ENCODE measurements at places on chromosomes 5 and 9.

GRCh38 chr5:6545036-6545693 is 87.7 kb downstream of the NSUN2 start:
- DNase-seq, result no peak

GRCh38 chr5:15932066-15932465 is 247.5 kb downstream of the MARCHF11 start:
- DNase-seq, result no peak

DNA sequence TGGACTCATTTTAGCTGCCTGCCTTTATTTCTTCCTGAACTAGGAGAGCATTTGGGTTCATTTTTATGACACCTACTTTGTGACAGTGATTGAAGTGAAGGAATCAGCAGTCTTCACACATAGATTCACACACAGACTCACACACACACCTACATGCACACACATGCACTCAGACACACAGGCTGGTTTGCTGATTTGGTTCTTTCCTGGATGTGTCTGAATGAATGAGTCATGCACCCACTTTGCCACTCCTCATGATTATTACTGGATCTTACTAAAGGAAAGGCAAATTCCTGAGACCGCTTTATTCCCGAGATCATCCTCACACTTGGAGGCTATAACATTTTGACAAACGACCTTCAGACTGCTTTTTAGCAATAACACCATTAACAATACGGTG is 529.5 kb downstream of the AGTPBP1 start:
- DNase-seq, result no peak

DNA sequence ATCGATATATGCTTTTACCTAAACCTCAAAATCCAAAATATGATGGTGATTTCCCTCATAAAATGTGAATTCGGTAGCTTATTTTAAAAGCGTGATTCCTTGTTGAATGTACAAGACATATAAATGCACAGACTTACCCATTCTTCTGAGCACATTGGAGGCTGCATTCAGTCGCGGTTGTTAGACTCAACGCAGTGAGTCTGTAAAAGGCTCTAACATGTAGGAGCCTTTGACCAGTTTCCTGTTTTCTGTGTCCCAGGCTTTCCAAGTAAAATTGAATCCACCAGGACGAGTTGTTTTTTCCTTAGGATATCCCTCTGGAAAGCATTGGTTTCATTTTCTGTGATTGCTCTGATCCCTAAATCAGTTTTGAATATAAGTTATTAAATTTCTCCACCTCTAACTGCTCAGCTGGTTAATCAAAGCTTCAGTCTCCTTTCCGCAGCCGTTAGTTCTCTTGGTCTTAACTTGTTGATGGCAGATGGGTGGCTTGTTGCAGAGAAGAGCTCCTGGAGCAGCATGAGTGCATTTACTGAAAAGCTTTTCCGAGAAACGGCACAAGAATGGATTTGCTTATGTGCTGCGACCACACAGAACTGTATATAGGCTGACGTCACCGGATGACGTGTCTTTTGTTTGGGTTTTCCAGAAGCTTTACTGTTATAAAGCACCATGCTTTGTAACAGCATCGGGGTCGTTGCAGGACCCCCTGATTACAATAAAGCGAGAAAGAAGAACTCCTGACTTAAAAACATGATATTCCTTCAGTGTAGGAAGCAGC is at the start of gene LRRTM2:
Gene LRRTM2 (minus strand): TSS at position 565 of the 781 bp plus-strand sequence. CDS start 424 bp downstream, at position 141.
- DNase-seq, result peak; percentile 50

DNA sequence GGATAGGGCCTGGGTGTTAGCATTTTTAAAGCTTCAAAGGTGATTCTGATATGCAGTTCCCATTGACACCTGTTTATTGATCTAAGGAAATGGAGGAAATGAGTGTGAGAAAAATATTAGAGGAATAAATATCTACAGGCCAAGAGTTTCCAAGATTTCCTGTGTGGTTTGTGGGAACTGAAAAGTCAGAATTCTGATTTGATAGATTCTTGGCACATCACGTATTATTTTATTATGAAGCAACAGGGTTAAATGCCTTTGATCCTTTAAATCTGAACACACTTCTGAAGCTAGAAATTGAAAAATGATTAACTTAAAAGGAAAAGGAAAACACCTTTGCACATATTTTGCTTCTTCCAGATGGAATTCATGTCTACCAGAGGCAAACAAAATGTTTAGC is 113.7 kb downstream of the CD180 start:
- DNase-seq, result no peak

DNA sequence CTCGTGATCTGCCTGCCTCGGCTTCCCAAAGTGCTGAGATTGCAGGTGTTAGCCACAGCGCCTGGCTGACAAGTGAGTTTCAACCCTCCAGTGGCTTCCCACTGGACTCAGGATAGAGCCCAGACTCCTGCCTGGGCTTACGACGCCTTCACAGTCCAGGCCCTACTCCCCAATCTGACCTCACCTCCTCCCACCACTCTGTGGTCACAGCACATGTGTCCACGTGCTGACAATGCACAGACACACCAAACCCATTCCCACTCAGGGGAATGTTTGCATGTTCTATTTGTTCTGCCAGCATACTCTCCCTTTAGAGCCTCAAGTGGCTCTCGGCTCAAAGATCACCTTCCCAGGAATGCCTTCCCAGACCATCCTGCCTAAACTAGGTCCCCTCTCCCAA is 31.1 kb upstream of the TRIM14 start:
- no peak for DNase-seq

GRCh38 chr5:135526924-135527323 is 8.8 kb downstream of the NEUROG1 start:
- DNase-seq, result no peak

- no peak for DNase-seq
Measured at GRCh38 chr9:92964607-92965060, 17.3 kb downstream of the FGD3 start.

DNA sequence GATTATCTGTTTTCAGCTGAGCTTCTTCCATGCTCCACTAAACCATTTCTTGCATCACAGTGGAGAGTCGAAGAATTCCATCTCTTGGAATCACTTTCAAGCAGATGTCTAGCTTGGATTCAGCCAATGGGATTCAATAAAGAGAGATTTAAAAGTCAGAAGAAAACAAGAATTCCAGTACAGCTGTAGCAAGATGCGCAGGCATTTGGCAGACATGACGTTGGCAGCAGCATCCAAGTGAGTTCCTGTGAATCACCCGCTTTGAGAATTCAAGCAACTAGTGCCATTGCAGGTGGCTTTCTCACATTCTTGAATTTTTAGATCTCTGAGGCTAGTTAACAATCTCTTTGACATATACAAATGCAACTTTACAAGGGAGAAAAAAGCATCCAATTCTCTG is 467.0 kb downstream of the CDH10 start:
- DNase-seq, result no peak

DNA sequence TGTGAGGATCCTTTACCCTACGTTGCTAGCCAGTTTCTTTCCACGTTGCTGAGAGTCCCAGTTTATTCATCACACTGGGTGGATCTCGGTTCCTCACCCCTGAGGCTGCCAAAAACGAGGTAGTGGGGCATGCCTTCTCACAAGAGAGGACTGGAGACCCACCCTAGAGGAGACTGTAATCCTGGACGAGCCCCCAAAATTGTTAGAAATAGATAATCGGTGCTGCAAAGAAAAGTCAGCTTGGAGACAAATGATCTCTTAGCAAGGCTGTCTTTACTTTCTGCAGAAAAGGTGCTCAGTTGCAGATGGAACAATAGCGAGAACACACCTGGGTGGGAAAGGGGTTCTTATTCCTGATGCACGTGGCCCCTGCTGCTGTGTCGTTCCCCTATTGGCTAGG is 101.8 kb downstream of the TMEM167A start:
- no peak for DNase-seq

GRCh38 chr5:89283728-89284493 is 400.9 kb upstream of the MEF2C start:
- no peak for DNase-seq

GRCh38 chr9:71858812-71859211 is 52.2 kb downstream of the ABHD17B start:
- no peak for DNase-seq

- no peak for DNase-seq
Measured at GRCh38 chr5:106399391-106399790, 1271.3 kb downstream of the EFNA5 start.

DNA sequence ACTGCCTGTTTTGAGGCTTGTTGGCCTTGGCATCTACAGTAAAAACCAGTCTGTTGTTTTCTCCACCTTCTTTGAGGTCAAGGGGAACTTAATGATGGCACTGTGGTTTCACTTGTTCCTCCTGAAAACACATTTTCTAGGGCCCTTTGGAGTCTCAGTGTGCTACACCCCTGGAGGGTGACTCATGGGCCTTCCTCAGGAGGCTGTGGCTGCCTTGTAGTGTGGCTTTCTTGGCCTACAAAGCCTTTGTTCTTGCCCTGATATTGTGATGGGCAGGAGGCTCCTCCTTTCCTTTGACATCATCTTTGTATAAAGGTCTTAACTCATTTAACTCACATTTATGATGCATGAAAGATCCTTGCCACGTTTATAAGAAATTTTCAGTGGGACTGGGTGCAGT is 56.3 kb upstream of the GPBP1 start:
- no peak for DNase-seq

- no peak for DNase-seq
Measured at GRCh38 chr9:131475956-131476776, 26.6 kb upstream of the POMT1 start.

GRCh38 chr5:106523852-106524251 is 1146.9 kb downstream of the EFNA5 start:
- DNase-seq, result no peak

DNA sequence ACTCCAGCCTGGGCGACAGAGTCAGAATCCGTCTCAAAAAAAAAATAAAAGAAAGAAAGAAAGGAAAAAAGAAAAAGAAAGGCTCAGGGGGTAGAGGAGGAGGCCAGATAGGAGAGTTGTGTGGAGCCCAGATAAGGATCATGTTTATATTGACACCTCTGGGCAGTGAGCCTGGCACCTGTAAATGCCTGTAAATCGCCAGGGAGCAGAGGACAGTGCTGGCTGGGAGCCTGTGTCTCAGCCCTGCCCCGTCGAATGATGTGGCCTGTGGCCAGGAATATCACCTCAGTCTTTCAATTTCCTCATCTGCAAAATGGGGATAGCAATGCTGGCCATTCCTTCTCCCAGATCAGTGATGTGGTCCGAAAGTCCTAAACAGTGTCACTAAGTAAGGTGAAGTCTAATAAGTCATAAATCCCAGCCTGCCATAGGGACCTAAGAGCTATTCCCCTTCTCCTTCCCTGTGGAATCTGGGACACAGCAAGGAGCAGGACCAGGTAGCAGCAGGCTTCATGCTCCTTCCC is 10.3 kb upstream of the ABO start:
- no peak for DNase-seq

DNA sequence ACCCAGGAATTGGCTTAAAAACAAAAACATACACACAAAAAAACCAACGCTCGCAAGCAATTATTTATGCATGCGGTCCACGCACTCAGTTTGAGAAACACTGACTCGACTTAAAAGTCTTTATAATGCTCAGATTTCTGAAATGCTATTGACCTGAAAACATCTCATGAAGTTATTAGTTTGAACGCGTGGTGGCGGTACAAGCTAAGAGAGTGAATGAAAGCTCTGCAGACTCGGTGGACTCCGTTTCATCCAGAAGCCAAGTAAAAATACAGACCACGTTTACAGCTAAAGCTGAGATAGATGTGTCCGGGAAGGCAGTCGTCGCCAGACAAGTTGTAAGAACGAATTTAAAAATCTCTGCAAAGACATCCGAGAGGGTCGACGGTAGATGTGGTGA is at the start of gene PCDHB6:
Gene PCDHB6 (plus strand): TSS at position 246 of the 400 bp plus-strand sequence. CDS start 201 bp downstream, outside the sequence.
- DNase-seq, result no peak

DNA sequence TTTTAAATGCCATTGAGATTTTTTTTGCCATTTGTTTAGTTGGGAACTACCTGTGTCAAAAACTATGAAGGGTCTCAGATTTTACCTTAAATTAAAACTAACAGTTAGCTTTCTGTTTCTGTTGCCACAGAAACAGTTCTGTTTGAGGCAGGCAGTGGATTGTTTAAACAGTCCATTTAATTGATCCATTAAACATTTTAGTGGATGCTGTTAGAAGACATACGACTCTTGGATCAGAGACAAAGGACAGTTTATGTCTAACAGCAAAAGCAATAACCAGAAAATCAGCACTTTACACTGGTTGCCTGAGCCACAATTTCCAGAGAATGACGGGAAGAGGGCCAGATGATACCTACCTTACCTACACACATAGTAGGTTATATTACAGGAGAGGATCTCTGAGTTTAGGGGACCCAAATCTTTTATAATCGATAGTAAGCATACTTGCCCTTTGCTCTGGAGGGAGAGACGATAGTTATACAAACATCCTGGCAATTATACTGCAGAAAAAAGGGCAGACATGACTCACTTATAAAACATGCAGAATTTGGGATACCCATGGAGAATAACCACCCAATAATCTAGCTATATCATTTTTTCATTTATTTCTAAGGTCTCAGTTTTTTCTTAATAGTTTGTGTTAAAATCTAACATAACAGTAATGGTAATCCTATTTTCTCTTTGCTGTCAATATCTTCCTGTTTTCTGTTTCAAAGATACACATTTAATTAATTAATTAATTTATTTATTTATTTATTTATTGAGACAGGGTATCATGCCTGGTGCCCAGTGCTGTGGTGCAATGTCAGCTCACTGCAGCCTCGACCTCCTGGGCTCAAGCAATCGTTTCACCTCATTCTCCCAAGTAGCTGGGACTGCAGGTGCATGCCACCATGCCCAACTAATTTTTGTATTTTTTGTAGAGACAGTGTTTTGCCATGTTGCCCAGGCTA is 136.7 kb upstream of the TNFAIP8 start:
- no peak for DNase-seq

DNA sequence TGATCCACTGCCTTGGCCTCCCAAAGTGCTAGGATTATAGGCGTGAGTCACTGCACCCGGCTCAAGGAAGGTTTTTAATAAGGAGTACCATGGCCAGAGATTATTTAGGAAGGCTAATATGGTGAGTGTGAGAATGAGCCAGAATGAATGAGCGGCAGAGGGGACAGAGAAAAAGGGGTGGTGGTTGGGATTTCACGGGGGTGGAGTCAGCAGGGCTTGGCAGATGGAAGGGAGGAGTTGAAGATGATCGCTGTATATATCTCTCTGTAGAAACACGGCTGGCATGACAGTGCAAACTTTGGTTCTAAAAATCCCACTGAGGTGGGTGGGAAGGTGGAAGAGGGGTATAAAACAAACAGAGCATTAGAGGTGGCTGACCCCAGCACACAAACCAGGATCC is 176.7 kb upstream of the TBC1D2 start:
- no peak for DNase-seq

DNA sequence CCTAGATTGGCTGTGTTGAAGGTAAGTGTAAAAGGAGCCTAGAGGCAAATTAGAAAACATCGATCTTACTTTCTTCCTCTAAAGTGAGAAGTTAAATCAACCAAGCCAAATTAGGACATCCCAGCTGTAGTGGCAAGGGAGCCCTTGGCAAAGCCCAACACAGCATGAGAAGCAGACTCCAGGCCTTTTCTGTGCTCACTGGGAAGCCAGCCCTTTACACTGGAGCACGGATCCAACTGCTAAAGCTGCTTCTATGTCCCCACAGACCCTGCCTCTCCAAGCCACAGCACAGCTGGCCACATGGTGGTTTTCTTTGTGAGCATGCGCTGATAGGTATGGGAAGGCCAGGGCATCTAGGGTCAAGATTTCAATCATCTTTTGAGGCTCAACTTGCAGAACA is 94.1 kb downstream of the APBA1 start:
- peak; percentile 34 for DNase-seq

GRCh38 chr5:173785400-173785799 is 102.7 kb upstream of the CPEB4 start:
- DNase-seq, result no peak

- DNase-seq, result no peak
Measured at GRCh38 chr9:119273984-119274665, 95.1 kb downstream of the BRINP1 start.

Measured in dorsolateral prefrontal cortex (tissue), 122 donors.